ENCODE measurements at places on chromosomes 3 and 15. TPM values are rescaled to one million over a fixed set of nuclear protein-coding genes. Genes with fewer than 3 reads are reported as not detected.

GAP43 gene
- 0.09 TPM for total RNA-seq

ALPK3 gene
- 0.10 TPM for total RNA-seq

UQCC5 gene
- total RNA-seq = 48.4 TPM

ANKRD34C gene
- not detected for total RNA-seq

ANKUB1 gene
- total RNA-seq = not detected

SUMF1 gene
- 19.5 TPM for total RNA-seq

CYP1A2 gene
- not detected for total RNA-seq

RBPMS2 gene
- total RNA-seq = 7.2 TPM

STAB1 gene
- 0.17 TPM for total RNA-seq

TMC3 gene
- not detected for total RNA-seq

CNTN6 gene
- total RNA-seq = not detected

FBXO40 gene
- total RNA-seq = not detected

LINS1 gene
- total RNA-seq = 11.3 TPM

PRSS50 gene
- not detected for total RNA-seq

HYAL2 gene
- total RNA-seq = 25.9 TPM

IGSF10 gene
- total RNA-seq = 0.34 TPM

C3orf18 gene
- total RNA-seq = 2.9 TPM

PLA2G4F gene
- not detected for total RNA-seq

GOLGA8S gene
- total RNA-seq = 0.18 TPM

SRGAP3 gene
- 0.92 TPM for total RNA-seq

PPP1R14D gene
- 0.21 TPM for total RNA-seq

SLC51B gene
- 16.8 TPM for total RNA-seq

ACOX2 gene
- 6.0 TPM for total RNA-seq

LARP6 gene
- 71.1 TPM for total RNA-seq

SH2D7 gene
- not detected for total RNA-seq

ST6GAL1 gene
- total RNA-seq = 3.8 TPM

USP3 gene
- 42.9 TPM for total RNA-seq

ASB14 gene
- total RNA-seq = not detected

AQP9 gene
- total RNA-seq = 0.05 TPM

CD80 gene
- not detected for total RNA-seq

LDHAL6B gene
- not detected for total RNA-seq

GPR160 gene
- total RNA-seq = 1.6 TPM

FBXL2 gene
- total RNA-seq = 7.2 TPM

CHRNA5 gene
- 30.7 TPM for total RNA-seq

WDR76 gene
- total RNA-seq = 14.7 TPM

SIDT1 gene
- 0.52 TPM for total RNA-seq

CCK gene
- 1.7 TPM for total RNA-seq

CD200 gene
- not detected for total RNA-seq

RTP3 gene
- not detected for total RNA-seq

CNTN3 gene
- not detected for total RNA-seq

Measured in A549 treated with dexamethasone at 1 μM for 4 hours (cell line).